ENCODE measurements at places on chromosomes 12 and 14. TPM values are rescaled to one million over a fixed set of nuclear protein-coding genes. Genes with fewer than 3 reads are reported as not detected.

The PROX2 gene
- not detected for total RNA-seq

The PAH gene
- not detected for total RNA-seq

The IQSEC3 gene
- total RNA-seq: 0.13 TPM

The ATF1 gene
- 20.1 TPM for total RNA-seq

The OTOGL gene
- 0.26 TPM for total RNA-seq

The FCF1 gene
- 15.7 TPM for total RNA-seq

The PLA2G1B gene
- not detected for total RNA-seq

The RNASE12 gene
- total RNA-seq: not detected

The VWF gene
- 467 TPM for total RNA-seq

The SPRYD4 gene
- total RNA-seq: 2.1 TPM

The KRT71 gene
- total RNA-seq: not detected

The TOMM20L gene
- total RNA-seq: not detected

The MYO1H gene
- total RNA-seq: not detected

The IFNG-AS1 gene
- total RNA-seq: not detected

The INSM2 gene
- not detected for total RNA-seq

The RHEBL1 gene
- total RNA-seq: 1.9 TPM

The ANKRD33 gene
- total RNA-seq: 0.26 TPM

The IAPP gene
- not detected for total RNA-seq

The SIX4 gene
- 0.51 TPM for total RNA-seq

The MYL6 gene
- 2,594 TPM for total RNA-seq

The RPS6KL1 gene
- total RNA-seq: 5.6 TPM

The AMIGO2 gene
- total RNA-seq: 1.3 TPM

The PLBD1 gene
- total RNA-seq: 1.0 TPM

The ARPC3 gene
- total RNA-seq: 241 TPM

The OTX2 gene
- total RNA-seq: not detected

The GTF2H3 gene
- 20.7 TPM for total RNA-seq

The SCN8A gene
- 0.38 TPM for total RNA-seq

The CD163L1 gene
- total RNA-seq: 16.0 TPM

The SYNE2 gene
- total RNA-seq: 67.0 TPM

The TMEM132C gene
- total RNA-seq: not detected

All from dermis microvascular lymphatic vessel endothelial cell (primary cell).